ENCODE measurements at places on chromosomes 12 and 14.
A peak's percentile ranks its signal among the peaks of the same experiment; 100 is the strongest.

DNA sequence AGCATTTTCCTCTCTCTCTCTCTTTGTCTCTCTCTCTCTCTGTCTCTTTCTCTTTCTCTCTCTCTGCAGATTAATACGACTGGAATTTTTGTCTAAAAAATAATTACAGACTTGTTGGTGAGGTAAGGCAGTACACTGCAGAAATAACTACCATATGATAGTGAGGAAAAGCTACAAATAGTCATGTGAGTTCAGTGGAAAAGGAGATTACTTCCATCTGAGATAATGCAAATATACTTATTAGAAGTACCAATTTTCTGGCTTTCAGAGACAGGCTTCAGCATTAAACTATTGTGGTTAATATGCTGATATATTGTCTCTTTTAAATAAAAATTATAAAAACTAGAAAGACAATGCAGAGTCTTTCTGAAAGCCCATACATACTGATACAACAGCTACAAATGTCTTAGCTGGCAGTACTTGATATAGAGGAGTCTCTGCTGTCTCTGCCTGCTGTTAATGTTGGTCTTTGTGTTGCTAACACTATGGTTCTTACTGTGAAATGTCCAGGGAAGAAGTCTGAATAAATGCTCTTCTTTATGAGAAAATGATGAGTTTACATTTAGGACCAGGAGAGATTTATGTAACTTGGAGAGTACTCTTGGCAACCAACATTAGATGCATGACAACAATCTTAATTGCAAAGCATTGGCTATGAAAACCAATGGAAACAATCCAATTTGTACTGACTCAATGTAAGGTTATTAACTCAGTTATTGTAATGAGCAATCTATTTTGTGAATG, 167.0 kb downstream of the LRFN5 start:
- no peak for DNase-seq

- DNase-seq, result no peak
Measured at GRCh38 chr12:113186666-113187325, 1.3 kb downstream of the RITA1 start.

- no peak for DNase-seq
Measured at GRCh38 chr14:75806352-75806832, 145.3 kb downstream of the TTLL5 start.

- DNase-seq, result no peak
Measured at GRCh38 chr12:43675048-43675904, 83.3 kb downstream of the PUS7L start.

DNA sequence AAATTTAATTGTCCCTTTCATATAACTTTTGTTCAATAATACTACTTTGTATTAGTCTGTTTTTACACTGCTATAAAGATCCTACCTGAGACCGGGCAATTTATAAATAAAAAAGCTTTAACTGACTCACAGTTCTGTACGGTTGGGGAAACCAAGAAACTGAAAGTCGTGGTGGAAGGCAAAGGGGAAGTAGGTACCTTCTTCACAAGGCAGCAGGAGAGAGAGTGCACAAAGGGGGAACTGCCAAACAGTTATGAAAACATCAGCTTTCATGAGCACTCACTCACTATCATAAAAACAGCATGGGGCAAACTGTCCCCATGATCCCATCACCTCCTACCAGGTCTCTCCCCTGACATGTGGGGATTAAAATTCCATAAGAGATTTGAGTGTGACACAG, 1069.0 kb downstream of the FSCB start:
- DNase-seq, result no peak

DNA sequence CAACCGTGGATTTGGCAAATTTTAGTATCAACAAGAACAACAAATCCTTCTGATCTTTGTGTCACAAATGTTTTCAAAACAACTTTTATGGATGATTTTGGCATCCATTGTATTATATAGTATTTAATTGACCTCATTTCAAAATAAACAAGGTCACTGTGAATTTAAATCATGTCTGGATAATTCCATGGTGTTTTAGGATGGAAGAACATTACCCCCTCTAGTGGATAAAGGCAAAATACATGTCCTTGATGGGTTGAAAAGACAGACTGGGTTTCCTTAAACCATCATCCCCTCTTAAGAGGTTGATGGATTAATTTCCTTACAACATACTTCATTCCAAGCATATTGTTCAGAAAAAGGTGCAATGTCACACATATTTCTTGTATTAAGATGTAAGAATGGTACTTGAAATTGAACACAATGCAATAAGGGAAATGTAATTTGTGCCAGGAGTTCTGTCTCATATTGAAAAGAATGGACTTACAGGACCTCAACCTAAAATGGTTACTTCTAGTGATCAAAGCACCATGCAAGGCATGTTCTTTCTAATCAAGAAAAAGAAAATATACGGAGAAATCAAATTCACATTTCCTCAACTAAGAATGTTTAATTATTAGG, 352.0 kb downstream of the BCAT1 start:
- no peak for DNase-seq

GRCh38 chr12:52280319-52280795, 5.9 kb downstream of the KRT86 start:
- DNase-seq, result no peak

- no peak for DNase-seq
Measured at GRCh38 chr14:101857226-101857625, 95.7 kb downstream of the PPP2R5C start.

- DNase-seq, result no peak
Measured at GRCh38 chr12:2052826-2053678, at the start of gene CACNA1C. CACNA1C (plus strand) TSS chr12:2052987; CDS start chr12:2053563, 576 bp downstream.

GRCh38 chr12:13591488-13591887, 389.9 kb downstream of the GRIN2B start:
- DNase-seq, result no peak

DNA sequence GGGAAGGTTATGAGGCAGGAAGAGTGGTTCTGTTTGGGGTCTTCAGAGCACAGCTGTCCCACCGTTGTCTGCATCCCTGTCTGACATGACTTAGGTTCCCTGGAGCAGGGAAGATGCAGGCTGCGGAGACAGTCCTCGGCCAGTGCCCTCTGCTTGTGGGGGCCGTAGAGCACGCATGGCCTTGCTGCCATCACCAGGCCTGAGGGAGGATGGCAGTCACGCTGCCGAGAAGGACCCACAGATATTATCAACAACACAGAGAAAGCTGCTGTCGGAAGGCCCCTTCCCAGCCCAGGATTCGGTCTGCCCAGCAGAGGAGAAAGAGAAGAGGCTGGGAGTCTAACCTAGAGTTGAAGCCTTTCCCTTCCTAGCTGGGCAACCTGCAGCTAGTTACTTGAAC, 35.0 kb downstream of the ERH start:
- no peak for DNase-seq

DNA sequence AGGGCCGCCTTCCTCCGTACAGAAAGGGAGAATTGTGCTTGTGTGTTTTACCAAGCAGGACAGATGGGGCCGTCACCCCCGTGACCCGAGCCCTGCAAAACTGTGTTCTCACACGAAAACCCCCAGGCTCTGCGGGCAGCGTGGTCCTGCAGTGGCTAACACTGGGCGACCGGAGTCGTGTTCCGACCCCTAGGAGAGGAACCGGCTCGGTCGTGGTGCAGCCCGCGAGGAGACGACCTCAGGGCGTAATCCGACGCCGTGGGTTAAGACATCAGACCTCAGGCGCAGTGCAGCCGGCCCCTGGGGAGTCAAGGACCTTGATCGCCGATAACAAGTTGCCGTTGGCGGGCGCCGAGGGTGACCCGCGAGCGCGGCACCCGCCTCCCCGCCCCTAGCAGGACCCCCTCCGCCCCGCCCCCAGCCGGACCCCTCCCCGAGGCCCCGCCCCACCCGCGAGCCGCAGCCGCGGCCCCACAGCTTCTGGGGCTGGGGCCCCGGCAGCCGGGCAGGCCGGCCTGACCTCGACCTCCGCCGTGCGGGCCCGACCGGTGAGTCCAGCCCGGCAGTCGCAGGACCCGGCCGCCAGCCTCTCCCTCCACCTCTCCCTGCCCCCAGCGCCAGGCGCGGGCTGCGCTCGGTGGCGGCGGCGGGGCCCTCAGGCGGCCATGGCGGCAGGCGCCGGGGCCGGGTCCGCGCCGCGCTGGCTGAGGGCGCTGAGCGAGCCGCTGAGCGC, at the start of gene CHPT1:
Gene CHPT1, plus strand, starts transcription at position 444 of the 733 bp plus-strand sequence. Its CDS starts 222 bp downstream, at position 666.
- peak; percentile 7 for DNase-seq

DNA sequence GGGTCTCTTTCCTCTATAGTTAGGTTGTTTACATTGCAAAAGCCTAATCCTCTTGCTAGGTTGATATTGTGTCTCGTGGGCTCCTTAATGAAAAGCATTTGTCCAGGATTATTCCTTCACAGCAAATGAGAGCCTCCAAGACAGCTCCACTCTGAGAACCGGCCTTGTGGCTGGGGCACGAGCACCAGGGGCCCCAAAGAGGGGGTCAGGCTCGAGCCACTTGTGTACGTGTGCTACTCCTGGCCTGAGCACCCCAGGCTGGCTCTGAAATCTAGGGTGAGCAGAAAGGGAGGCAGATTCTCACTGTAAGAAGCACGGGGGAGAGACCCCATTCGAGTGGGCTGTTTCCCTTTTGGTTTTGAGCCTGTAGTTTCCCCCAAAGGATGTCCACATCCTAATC, 45.0 kb upstream of the FZD10 start:
- DNase-seq, result no peak

GRCh38 chr12:59708484-59708883, 112.7 kb downstream of the SLC16A7 start:
- no peak for DNase-seq

GRCh38 chr12:14827043-14827442, 13.1 kb upstream of the SMCO3 start:
- no peak for DNase-seq

GRCh38 chr14:45587142-45587541, 334.1 kb upstream of the MIS18BP1 start:
- DNase-seq, result no peak

- no peak for DNase-seq
Measured at GRCh38 chr14:30291216-30291615, 267.7 kb upstream of the G2E3 start.

DNA sequence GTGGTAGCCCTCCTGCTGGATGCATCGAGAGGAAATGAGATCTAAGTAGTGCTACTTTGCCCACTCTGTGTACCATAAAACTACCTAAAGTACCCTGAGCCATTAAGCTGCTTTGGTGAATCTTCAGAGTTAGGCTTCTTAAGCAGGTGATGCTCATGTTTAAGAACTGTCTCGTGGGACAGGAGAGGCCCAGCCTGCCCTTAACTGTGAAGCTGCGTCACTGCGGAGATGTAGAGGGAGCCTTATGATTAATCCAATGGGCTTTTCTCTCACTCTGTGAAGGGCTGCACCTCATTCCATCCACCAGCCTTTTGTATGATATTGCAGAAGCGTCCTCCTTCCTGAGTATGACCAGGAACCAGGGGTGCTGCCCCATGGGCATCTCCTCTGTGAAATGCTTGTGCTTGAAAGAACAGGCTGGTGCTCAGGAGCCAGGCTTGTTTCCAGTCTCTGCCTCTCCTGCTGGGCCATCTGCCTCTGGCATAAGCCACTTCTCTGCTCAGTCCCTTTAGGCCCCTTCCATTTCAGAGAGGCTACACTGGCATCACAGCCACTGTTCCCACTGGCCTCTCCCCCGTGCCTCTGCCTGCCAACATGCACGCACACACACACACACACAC, 6.8 kb upstream of the CCDC177 start:
- no peak for DNase-seq

GRCh38 chr14:105021656-105022275, 883 bp upstream of the CDCA4 start:
- no peak for DNase-seq

- no peak for DNase-seq
Measured at GRCh38 chr14:24441904-24442239, 704 bp downstream of the SDR39U1 start.

DNA sequence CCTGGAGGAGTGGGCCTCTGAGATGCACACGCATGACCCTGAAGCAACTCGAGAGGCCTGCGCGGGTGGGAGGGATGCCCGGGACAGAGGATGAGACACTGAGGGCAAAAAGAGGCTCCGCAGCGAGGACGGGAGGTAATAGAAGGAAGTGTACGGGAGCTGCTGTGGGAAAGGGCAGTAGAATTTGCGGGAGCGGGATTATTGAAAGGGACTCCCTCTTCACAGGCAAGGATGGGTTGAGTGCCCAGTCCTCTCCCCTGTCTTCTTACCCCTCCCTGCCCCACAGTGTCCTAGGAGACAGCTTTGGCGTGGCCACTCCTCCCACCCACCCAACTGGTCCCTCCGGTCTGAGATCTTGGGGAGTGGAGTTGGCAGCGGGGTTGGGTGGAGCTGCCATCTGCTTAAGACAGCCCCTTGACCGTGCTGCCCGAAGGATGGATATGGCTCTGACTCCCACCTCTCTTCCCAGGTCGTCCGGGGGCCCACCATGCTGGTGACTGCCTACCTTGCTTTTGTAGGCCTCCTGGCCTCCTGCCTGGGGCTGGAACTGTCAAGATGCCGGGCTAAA, 15.7 kb upstream of the ESPL1 start:
- DNase-seq, result no peak

- peak; percentile 18 for DNase-seq
Measured at GRCh38 chr12:70576341-70577282, 60.6 kb downstream of the PTPRB start.

DNA sequence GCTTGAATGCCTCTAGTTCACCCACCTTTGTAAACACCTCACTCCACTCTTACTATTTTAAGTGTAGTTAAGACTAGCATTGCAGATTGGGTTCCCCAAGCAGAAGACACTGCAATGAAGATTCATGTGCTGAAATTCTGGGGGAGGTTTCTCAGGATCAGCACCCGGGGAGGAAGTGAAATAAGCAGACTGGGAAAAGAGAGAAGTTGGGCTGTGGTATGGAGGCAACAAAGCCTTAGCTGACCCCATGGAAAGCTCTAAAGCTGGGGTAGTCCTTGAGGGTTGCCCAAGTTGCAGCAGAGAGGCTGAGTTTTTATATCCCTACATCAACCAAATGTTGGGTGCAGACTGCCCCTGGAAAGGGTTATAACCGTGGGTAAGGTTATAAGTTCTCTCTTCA, 23.9 kb upstream of the IGF1 start:
- no peak for DNase-seq

DNA sequence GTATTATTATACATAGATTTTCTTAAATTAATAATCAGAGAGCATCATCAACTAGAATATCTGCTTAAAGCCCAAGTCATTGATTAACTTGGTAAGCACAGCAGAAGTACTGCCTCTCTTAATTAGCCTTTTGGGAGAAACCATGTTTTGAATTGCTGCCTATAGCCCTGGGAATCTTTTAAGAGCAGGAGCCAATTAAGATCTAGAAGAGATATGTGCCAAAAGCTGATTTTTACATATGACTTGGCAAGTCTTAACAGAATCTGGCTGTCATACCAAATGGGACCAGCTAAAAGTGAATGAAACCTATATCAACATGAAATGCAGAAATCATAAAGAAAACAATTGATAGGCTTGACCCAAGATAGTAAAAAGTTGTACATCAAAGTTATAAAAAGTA, 23.2 kb upstream of the WNK1 start:
- DNase-seq, result no peak

DNA sequence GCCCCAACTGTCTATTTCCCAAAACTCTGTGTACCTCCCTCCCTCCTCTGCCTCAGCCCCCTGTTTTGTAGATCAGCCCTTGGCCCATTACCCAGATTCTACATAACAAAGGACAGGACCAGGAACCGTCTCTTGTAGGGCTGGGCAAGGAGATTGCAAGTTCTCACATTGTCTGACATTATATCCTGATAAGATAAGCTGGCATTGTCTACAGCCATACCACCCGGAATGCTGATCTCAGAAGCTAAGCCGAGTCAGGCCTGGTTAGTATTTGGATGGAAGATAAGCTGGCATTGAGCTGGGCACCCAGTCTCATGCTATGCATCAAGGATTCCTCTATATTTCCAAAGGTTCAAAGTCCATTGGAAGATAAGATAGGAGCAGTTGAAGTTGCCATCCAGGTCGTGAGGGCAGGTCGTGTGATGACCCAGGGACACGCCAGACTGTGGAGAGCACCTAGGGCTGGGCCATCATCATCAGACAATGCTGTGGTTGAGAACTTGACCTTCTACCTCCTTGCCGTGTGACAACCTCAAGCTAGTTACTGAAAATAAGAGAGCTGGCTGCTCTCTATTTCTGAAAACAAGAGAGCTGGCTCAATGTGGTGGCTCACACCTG, 29.5 kb downstream of the PHETA1 start:
- no peak for DNase-seq
